ENCODE measurements at places on chromosomes 4 and X.
A peak's percentile ranks its signal among the peaks of the same experiment; 100 is the strongest.

DNA sequence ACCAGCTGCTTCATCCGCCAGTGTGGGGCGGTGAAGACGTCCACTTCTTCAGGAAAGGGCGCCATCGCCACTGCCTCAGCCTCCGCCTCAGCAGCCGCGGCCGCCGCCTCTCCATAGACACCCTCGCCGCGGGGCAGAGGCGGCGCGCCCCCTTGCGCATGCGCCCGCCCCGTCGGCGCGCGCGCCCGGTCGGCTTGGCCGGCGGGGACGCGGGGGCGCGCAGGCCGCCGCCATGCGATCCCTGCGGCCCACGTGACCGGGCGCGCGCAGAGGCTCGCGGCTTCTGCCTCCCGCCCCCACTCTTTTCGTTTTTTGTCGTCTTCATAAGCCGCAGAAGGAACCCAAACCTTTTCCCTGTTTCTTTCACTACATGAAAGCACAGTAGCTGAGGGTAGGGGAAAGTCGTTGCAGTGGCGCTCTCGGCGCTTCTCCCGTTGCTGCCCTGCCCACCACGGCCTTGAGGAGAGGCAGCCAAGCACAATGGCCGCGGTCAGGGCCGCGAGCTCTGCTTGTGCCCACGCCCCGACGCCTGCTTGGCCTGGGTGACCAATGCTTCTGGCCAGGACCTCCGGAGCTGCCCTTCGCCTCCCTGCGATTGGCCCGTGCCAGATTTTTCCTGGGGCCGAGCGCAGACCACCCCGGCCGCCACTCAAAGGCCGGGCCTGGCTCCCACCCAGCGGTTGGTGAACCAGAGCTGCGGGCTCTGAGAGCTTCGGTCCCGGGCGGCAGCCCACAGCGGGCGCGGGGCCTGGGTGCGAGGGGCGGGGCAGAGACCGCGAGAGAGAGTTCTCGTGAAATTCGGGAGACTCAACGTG, at the start of gene FBXL5:
FBXL5 (minus strand) TSS at position 135 of the 815 bp plus-strand sequence; CDS start at position 65, 70 bp downstream.
- peak; percentile 93 for DNase-seq

- no peak for DNase-seq
Observed at GRCh38 chr4:152763796-152764195, 15.7 kb downstream of the TIGD4 start.

DNA sequence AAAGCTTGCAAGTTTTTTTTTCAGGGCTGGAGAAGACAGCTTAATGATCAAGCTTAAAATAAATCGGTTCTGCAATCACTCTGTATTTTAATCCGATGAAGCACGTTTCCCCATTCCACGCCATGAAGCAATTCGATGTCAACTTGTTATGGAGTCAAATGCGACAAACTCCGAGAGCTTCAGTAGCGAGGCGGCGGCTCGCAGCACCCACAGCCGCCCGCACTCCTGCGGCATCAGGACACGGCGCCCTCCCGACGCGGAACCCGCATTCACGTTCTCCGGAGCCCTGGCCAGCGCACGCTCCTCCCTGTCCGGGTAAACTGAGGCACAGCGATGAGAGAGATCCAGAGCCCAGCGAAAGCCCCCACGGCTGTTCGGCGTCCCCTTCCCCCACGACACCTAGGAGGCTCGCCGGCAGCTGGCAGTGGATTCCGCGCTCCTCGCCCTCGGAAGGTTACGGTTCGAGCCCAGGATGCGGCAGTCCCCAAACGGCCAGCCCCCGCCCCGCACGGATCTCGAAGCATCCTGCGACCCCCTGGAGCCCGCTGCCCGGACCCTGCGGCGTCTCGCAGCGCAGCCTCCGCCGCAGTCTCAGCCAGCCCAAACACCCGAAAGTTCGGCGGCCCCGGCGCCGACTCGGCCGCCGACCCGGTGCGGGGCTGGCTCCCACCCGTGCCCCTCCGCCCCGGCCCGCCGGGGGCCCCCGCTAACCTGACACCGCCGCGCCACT, 507 bp downstream of the MFAP3L start:
- DNase-seq = no peak

GRCh38 chrX:2313864-2314640, 186.7 kb downstream of the DHRSX start:
- no peak for DNase-seq

DNA sequence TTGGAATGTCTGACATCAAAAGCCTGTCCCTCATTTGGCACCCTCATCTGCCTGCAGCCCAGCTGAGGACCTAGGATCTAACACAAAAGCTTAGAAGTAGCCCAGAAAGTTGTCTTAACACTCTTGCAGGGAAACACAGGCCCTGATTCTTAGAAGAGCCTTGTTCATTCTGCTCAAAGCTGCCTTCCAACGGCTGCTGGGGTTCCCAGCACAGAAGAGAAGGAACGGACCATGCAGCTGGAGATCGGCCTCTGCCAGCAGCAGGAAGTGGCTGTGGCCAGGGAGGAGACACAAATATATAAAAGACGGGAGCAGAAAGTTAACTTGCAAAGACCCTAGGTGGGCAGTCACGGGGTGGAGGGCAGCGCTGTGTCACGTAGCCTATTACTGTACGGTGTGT, 20.4 kb downstream of the PRPS2 start:
- DNase-seq = no peak

- no peak for DNase-seq
Observed at GRCh38 chr4:151035911-151036310, 20.8 kb upstream of the LRBA start.

DNA sequence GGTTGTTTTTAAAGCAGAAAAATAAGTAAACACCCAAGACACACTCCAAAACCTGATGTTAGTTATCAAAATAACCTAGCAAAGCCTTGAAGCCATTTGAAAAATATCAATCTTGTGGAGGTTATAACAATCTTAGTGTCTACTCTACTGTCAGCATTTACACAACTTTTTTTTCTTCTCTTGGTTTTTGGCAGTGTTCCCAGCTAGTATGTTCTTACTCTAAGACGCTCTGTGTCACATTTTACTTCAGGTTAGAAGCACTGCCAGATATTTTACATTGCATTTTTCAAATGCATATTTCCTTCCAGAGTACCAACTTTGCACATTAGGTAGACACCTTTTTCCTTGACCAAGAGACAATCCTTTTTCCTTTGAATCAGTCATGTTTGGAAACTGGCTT, 114.0 kb upstream of the INPP4B start:
- DNase-seq = no peak

- no peak for DNase-seq
Observed at GRCh38 chr4:140018931-140019618, 134.9 kb downstream of the MAML3 start.

DNA sequence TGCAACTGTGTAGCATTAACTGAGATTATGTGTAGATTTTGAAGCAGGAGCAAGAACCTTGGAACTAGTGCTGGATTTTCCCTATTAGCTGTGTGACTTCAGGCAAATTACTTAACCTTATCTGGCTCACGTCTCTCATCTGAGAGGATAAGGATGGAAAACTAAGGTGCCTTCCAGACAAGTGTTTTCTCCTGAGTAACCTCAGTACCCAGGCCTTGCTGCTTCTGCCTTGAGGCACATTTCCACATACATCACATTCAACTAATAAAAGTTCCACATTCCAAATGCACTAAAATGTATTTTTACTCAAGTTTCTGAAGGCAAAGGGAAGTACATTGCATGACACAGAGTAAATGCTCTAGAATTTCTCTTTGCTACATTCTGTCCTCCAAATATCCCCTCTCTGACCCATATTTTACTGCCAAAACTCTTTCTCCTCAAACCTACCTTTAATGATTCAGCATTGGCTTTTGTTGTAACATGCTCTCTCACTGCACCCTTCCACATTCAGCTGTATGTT, 195.4 kb upstream of the ADGRL3 start:
- no peak for DNase-seq

GRCh38 chr4:117968606-117969005, 65.7 kb upstream of the NDST3 start:
- DNase-seq = no peak

DNA sequence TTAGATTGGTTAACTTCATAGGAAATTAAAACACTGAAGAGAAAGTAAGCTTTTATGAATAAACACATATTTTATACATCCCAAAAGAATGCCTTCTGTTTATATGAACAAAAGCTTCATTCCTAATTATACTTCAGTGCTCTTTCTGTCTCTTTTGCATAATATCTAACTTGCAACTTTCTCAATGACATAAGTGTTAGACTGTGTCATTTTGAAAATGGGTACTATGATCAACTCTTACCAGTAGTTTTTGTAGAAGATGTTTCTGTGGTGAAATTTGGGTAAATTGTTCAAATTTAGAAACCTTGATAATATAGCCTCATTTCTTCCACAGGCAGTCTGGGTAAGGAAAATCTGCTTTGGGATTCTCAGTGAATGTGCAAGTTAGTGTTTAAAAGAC, 991.4 kb downstream of the CCSER1 start:
- no peak for DNase-seq

All from activated naive CD8-positive, alpha-beta T cell treated with anti-CD3 and anti-CD28 coated beads for 36 hours (primary cell).